ENCODE measurements at places on chromosomes 1 and 21. TPM values are rescaled to one million over a fixed set of nuclear protein-coding genes. Genes with fewer than 3 reads are reported as not detected.

DNA sequence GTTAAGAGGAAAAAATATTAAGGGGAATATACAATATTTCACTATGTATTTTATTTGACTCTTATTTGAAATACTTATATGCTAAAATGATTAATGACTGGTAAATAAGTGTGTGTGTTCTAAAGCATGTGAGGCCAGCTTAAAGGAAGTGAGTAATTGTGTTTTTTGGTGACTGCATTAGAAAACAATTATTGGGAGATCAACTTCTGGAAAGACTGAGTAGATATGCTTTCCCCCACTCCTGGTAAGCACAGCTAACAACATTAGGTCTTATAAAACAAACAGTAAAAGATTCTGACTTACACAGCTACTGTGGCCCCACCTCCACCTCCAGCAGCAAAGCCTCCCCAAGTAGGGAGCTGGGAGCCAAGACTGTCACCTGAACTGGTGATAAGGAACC lies 403.0 kb downstream of the SRGAP2C start:
- no peak for DNase-seq

DNA sequence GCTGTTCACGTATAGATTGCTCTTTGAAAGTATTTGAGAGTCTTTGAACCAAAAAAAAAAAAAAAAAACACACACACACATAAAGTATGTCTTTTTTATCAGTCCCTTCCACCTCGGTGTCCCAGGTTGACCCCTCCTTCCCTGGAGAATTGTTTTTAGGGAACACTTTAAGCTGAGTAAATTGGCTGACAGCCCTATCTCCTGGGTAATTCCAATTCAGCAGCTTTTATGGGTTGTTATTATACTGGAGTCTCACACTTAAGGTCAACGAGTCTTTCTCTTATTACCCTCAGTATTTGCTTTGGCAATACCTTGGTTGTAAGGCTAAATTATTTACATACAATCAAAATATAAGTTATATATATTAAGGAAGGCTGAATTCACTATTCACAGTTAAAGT lies 69.4 kb downstream of the SLC30A10 start:
- DNase-seq, result no peak

GRCh38 chr1:167486090-167486824 lies 32.1 kb downstream of the CD247 start:
- no peak for DNase-seq

DNA sequence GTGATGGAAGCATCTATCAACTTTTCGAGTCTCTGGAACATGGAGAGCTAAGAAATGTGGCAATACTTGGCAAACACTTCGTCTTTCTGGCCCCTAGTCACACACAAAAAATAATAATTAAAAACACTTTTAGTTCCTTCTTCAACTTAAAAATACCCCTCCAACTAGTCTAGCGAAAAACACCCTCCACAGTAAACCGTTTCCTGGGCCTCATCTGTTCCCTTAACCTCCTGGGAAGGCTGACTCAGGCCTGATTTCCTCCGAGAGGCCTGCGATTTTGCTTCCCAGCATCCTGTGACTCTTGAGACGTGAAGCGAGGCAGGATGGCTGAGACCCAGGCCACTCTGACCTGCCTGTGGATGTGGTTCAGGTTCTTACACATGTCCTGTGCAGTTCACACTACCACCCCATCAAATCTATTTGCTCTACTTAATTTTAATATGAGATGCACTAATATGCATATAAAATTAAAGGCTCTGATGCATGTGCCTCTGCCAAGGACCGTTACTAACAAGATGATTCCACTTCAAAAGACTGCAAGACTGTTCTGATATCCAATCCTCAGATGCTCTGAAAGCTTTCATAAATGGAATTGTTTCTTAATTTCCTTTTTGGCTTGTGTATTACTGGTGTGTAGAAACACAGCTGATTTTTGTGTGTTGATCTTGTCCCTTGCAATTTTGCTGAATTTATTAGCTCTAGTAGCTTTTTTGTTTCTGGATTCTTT lies 3.5 kb downstream of the NAV1 start:
- DNase-seq, result no peak

DNA sequence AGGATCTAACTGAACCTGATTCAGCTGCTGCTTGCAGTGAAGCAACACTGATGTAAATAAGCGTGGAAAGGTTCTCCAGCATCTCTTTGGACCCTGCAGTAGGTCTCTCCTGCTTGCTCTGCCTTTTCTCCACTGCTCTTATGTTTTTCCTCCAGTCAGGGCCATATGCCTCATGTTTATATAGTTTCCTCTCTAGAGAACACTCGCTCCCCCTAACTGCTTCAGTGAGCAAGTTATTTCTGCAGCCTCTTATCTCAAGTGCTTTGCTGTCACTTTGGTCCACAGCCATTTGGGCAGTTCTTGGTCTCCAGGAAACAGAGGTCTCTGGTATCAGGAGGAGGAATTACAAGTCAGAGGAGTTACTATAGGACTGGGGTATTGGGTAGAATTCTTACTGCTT lies 5.3 kb downstream of the PRUNE1 start:
- DNase-seq, result no peak

DNA sequence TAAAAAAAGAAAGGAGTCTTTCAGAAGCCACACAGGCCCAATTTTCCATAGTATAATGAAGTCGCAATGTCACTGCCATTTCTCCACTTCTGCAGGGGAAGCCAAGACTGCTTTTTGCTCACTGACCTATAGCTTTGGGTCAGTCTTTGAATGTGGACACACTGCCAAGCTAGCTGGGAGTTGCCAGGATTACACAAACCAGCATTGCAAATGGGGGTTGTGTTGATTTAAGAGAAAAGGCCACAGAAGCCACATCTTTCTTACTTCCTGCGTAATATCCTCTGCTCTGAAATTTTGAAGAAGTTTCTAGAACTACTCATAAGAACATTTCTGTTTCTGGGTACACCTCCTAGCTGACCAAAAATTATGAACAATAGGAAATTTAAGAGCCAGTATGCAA lies 45.8 kb upstream of the SAMSN1 start:
- no peak for DNase-seq

- peak; percentile 67 for DNase-seq
These were observed 268.9 kb downstream of the HHAT start for GRCh38 chr1:210597555-210598134.

- no peak for DNase-seq
These were observed 49.7 kb downstream of the PBX1 start for GRCh38 chr1:164608651-164609057.

GRCh38 chr1:83055391-83056170 lies 943.4 kb downstream of the TTLL7 start:
- DNase-seq, result no peak

DNA sequence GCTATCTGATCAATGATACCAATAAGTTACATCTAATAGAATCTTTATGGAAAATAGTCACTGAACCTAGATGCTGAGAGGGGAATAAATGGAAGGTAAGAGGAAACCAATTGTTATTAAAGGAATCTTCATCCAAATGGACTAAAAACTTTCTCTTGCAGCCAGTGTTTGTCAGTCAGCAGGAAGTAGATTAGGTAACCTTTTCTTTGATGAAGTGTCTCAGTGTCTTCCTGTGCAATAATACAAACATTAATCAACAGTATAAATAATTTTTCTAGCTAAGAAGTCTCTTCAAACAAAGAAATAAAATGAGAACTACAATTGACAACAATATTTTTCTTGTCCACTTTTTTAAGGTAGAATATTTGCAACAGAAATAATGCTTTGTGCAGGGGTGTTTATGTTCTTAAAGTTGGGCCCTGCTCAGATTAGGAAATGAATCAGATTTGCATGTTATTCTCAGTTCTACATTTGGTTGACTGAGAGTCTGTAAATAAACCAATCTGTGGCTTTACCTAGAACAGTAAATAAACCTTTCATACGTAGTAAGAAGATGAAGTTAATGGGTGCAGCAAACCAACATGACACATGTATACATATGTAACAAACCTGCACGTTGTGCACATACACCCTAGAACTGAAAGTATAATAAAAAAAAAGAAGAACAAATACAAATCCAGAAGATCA lies 391.4 kb downstream of the MRPL39 start:
- no peak for DNase-seq

- no peak for DNase-seq
These were observed 13.3 kb upstream of the TRAF3IP3 start for GRCh38 chr1:209742409-209743144.

- DNase-seq, result no peak
These were observed 654 bp upstream of the ARHGEF2 start for GRCh38 chr1:155978973-155979429.

DNA sequence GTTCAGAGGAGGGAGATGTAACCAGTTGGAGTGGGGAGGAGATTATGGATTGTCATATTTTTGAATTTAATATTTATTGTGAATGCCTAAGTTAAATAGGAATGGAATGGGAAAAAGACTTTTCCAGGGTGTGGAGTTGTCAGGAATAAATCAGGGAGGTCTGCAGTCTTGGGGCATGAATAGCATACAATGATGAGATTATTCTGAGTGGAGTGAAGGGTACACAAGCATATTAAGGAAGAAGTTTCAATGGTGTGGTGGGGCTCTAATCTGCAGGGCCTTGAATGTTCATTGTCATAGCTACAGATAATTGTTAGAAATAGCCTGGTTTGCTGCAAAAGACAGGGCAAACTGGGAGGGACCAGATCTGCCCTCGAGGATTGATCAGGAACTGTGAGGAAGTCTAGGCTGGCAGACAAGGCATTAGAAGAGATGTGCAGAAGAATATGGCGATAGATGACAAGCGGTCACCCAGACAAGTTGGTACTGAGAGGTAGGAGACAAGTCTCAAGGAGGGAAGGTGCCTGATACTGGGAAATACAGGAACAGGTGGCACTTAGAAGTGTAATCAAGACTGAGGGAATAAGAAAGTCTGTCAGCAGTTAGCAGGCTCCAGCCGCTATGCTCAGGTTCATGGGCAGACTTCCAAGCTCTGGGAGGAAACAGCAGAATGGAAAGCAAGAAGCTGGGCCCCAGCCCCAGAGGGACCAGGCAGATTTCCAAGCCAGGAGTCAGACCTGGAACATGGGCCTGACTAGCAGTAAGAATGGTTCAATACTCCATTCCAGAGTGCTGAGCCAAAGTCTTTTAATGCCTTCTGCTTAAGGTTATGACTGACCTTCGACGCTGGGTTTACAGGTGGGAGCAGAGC lies 20.9 kb upstream of the RGL1 start:
- no peak for DNase-seq

DNA sequence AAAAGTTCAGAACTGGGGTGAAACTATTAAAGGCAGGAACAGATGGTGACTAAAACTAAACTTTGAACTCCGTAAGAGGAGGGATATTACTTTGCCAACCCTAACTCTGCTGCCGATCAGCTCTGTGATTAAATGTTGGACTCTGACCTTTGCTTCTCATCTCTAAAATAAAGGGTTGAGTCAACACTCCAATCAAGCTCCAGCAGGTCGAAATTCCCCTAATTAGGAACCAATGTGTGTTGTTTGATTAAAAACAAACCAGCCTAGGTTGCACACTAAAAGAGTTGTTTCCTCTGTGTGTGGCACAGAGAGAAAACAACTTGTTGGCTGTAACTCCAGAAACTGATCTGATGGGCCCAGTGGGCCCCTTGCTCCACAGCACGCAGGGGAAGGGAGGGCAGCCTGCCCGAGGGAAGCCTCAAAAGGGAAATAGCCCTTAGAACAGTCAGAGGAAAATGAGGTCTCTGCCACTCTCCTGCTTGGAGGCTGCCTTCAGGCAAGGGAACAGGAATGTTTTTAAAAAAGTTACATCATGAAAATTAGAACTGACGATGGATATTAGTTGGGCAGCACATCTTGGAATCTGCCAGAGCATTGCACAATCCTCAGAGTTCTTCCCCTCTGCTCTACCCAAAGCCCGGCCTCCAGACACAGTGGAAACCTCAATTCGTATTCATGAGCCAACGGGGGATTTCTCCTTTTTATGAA lies 69.3 kb downstream of the KCTD3 start:
- DNase-seq, result no peak

DNA sequence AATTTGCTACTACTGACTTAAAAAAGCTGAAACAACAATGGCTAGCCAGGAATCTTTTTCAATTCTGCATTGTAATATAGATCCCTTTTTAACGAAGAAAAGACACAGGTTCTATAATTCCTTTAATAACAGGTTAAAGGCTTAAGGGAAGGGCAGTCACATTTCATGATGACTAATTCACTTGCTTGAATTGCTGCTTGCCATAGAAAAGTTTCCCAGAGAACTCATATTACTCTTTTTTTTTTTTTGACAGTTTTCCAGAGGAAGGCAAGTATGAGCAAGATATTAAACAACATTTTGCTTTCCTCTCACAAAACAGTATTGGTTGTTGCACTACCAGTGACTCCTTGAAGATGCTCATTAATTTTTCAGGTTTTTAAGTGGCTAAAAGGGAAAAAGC lies 60.9 kb downstream of the IL23R start:
- no peak for DNase-seq

DNA sequence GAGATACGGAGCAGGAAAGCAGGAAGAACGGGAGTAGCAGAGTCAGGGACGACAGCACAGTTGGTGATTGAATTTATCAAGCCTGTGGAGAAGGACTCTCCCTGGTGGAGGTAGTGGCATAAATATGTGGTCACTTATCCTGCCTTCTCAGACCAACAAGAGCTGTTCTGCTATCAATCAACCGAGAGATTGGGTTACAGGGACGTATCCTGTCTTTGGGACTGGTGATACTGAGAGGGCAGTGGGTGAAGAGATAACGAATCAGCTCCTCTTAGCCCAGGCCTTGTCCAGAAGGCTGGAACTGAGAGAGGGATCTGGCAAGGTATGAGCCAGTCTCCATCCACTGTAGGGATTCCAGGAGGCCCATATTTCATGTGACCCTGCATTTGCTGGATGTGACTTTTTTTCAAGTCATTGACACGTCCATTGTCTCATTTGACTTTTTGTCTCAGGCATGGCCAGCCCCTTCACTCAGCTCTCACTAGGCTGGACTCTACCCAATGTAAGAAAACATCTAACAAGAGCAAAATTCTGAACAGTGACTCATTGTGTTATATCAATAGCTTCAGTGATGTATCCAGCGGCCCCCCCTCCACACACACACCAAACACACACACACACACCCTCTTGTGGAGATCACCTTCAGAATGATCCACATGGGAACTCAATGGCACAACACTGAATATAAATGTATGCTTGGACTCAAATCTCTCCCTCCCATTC lies 11.3 kb downstream of the C1orf116 start:
- peak; percentile 76 for DNase-seq

DNA sequence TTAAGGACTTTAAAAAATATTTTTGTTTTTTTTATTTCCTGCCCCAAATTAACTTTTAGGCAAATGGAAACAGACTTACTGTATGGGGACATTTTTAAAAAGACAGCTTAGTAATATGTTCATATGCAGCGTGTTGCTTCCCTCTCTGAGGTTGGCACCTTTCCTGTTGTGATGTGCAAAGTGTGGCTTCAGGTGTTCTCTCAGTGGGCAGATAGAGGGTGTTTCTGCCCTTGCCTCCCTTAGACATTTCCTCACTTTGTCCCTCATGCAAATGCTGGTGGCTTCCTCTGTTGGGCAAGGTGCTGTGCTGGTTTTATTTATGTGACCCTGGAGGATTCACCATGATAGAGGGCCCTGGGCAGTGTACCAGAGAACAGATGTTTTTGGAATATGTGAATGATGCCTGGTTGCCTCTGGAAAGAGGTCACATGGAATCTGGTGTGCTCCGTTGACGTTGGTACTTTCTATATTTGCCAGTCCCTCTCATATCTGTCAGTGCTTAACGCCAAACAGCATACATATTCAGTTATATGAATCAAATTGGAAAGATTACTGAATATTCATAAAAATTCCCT lies 123.5 kb downstream of the PATJ start:
- DNase-seq, result no peak

Gene RAD54L
- 3.3 TPM for total RNA-seq

Gene NUDT4B
- total RNA-seq, result 19.0 TPM

Gene GPR52
- total RNA-seq, result 0.19 TPM

Gene ARTN
- 0.27 TPM for total RNA-seq

Gene ELK4
- total RNA-seq, result 17.6 TPM

Gene MARCKSL1
- 82.8 TPM for total RNA-seq
